ENCODE measurements at places on chromosomes 2 and 18. TPM values are rescaled to one million over a fixed set of nuclear protein-coding genes. Genes with fewer than 3 reads are reported as not detected.
A peak's percentile ranks its signal among the peaks of the same experiment; 100 is the strongest.

Gene ALPG
- not detected for total RNA-seq

Gene PDE6D
- 17.3 TPM for total RNA-seq

GRCh38 chr18:24089076-24089475 lies 49.8 kb upstream of the CABYR start:
- H3K4me1 ChIP-seq, result no peaks in the 10 kb centered on the region
- no peaks in the 10 kb centered on the region for H3K27me3 ChIP-seq
- H3K36me3 ChIP-seq, result no peaks in the 10 kb centered on the region
- no peak overlapping the region for H3K27ac ChIP-seq

GRCh38 chr2:70247364-70248180 lies 856 bp downstream of the TIA1 start:
- no peaks in the 10 kb centered on the region for H3K4me1 ChIP-seq
- no peaks in the 10 kb centered on the region for H3K36me3 ChIP-seq
- H3K27me3 ChIP-seq, result no peaks in the 10 kb centered on the region
- H3K4me3 ChIP-seq, result peak overlapping the region; percentile 87
- DNase-seq, result no peak

- H3K27me3 ChIP-seq, result no peaks in the 10 kb centered on the region
- peaks cover 17% of the 10 kb centered on the region for H3K4me1 ChIP-seq
- H3K27ac ChIP-seq, result no peak within 1 kb of the TSS
- H3K4me3 ChIP-seq, result peak within 1 kb of the TSS; percentile 23
- H3K36me3 ChIP-seq, result no peaks in the 10 kb centered on the region
Measured at GRCh38 chr2:74379851-74380789, at the start of gene DCTN1. Gene DCTN1, minus strand, starts transcription at chr2:74380311. Its CDS starts 274 bp downstream, at chr2:74380037.

Gene RAB12
- total RNA-seq, result 39.0 TPM

- H3K27me3 ChIP-seq, result no peaks in the 10 kb centered on the region
- DNase-seq, result no peak
- H3K4me1 ChIP-seq, result no peaks in the 10 kb centered on the region
Measured at GRCh38 chr2:121625953-121626352, 23.3 kb downstream of the CLASP1 start.

- H3K4me1 ChIP-seq, result no peaks in the 10 kb centered on the region
- no peaks in the 10 kb centered on the region for H3K27me3 ChIP-seq
- H3K27ac ChIP-seq, result no peak overlapping the region
Measured at GRCh38 chr2:144326825-144327224, 193.1 kb downstream of the ZEB2 start.

Gene SCTR
- total RNA-seq, result not detected

Gene TTN
- total RNA-seq, result 10.3 TPM

- H3K4me1 ChIP-seq, result no peaks in the 10 kb centered on the region
- no peaks in the 10 kb centered on the region for H3K27me3 ChIP-seq
- H3K4me3 ChIP-seq, result no peak overlapping the region
Measured at GRCh38 chr2:235825946-235826345, 332.1 kb downstream of the AGAP1 start.

- no peaks in the 10 kb centered on the region for H3K4me1 ChIP-seq
- H3K4me3 ChIP-seq, result no peak overlapping the region
- H3K36me3 ChIP-seq, result no peaks in the 10 kb centered on the region
Measured at GRCh38 chr2:128594953-128595677, 276.4 kb upstream of the HS6ST1 start.
